ENCODE measurements at places on chromosomes 3 and 15.

- no peak for DNase-seq
These were observed 23.6 kb downstream of the SUCLG2 start for GRCh38 chr3:67630666-67631362.

GRCh38 chr15:73717206-73717605, 33.0 kb downstream of the CD276 start:
- no peak for DNase-seq

- no peak for DNase-seq
These were observed 155.8 kb downstream of the NR1D2 start for GRCh38 chr3:24100696-24101402.

DNA sequence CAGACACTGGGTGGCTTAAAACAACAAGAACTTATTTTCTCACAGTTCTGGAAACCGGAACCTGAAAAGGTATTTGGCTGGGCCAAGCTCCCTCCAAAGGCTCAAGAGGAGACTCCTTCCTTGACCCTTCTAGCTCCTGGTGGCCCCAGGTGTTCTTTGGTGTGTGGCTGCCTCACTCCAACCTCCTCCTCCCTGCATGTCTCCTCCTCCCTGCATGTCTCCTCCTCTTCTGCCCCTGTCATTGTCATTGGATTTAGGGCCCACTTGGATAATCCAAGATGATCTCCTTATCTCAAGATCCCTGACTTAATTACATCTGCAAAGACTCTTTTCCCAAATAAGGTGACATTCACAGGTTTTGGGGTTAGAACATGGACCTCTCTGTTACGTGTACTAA, 69.8 kb upstream of the MFGE8 start:
- no peak for DNase-seq

DNA sequence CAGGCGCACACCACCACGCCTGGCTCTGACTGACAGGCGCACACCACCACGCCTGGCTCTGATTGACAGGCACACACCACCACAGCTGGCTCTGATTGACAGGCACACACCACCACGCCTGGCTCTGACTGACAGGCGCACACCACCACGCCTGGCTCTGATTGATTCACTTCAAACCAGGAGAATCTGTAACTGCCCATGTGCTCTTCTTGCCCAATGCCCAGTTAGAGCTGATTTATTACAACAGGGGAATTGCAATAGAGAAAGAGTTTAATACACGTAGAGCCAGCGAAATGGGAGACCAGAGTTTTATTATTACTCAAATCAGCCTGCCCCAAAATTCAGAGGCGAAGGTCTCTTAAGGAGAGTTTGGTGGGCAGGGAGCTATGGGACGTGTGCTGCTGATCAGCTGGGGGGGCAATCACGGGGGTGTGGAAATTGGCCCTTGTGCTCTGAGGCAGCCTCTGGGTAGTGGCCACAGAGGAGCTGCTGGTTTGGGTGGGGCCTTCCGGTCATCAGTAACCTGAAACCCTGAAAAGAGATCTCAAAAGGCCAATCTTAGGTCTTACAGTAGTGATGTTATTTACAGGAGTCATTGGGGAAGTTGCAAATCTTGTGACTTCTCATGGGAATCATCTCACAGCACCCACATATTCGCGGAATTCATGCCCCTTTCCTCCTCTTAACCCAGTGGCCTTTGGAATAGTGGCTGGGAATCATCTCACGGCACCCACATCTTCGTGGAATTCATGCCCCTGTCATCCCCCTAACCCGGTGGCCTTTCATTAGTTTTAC, 63.8 kb upstream of the TFRC start:
- DNase-seq = no peak

GRCh38 chr3:112634786-112635541, 6.0 kb downstream of the CCDC80 start:
- DNase-seq = no peak

DNA sequence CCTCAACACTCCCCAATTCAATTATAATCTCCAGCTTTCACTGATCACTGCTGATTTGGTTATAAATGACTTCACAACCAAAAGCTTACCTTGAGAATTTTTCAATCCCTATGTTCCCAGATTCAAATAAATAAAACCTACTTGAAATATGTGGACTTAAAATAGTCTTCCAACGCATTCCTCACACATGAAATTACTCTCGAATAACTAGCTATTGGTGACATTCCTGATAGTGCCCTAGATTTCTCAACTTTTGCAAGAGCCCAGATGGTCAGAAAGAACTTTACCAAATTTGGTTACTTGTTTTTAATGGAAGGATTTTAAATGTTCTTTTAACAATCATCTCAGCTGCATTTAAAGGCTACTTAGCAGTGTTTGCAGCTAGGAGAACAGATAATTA, 605.5 kb downstream of the FHIT start:
- no peak for DNase-seq

DNA sequence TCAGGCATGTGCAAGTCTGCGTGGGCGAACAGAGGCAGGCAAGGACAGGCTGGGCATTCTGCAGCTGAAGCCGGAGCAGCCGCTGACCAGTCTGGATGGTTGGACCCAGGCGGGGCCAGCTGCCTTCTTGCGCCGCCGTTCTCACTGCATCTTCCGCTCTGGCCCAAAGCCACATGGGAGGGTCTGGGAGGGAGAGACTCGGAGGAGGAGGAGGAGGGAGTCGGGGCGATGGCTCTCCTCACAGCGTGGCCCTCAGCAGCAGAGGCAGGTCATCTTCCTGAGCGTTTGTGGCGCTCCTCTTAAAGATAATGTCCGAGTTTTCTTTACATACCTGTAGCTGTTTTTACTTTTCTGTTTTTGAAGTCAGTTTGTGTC, 5.9 kb downstream of the CLK3 start:
- DNase-seq = no peak

DNA sequence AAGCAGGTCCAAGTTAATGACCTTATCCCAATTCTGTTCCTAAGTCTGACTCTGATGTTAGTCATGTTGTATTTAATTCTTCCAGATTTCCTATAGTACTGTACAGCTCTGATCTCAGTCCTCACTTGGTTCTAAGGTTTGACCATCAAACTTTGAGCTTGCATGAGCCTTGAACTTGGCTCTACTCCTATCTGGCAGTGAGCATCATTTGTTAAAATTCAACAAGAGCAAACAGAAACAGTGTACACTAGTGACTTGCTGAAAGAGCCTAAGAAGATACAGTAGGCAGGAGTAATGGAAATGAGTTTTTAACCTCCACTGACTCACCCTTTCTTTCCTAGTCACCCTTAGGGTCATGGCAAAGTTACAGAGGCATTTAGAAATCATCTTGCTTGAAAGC, 451.1 kb upstream of the TPRG1 start:
- no peak for DNase-seq

GRCh38 chr3:31253782-31254181, 278.9 kb upstream of the STT3B start:
- DNase-seq = no peak

DNA sequence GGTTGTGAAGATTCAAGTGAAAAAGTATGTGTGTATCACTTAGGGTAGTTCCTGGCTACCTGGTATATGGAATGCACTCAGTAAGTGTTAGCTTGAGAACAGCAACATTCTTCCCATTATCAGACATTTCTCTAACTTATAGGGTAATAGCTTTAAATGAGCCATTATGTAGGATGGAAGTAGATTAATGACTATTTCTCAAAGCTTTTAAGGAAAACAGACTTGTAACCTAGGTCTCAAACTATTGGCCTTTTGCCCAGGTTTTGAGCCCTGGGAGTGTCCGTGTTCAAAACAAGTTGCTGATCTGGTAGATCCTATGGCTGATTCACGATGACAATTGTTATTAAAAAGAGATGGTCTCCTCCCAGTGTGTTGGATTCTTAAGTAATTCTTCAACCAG, 129.1 kb upstream of the UMPS start:
- DNase-seq = no peak

DNA sequence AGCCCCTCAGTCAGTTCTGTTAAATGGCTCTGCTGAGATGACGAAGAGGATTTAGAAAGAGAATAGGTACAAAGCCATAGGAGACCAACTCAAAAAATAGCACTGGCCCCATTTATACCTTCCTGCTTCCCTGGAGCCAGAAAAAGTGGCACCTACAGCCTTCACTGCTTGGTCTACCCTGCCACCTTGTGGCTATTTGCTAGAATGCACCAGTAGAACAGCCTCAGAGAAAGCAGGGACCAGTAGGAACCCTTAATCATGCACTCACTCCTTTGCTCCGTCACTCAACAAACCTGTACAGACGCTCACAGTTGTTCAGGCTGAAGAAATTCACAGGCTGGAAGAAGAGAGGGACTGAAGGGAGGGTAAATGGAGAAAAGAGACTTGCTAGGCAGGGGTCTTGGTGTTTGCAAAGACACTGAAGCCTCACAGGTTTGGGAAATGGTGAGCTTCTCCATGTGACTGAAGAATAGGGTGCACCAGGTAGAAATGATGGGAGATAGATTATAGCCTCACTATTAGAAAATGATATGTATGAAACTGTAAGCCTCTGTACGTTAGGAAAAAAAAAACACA, 12.1 kb upstream of the RTP2 start:
- DNase-seq = peak; percentile 66

DNA sequence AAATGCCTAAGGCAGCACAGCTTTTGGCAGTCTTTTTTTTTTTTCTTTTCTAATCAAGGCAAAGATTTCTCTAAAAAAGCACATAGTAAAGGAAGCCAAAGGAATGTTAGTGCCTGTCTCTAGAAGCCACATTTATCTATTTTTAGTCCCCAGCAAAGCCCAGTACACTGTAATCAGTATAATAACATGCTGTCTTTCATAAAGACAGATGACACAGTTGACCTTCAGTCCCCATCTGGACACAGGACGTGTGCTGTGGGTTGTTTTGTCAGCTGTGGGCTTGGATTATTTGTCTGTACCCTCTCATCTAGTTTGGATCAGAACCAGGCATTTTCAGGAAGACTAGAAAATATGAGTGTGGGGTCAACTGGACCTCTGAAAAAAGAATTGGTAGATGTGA, 110.4 kb upstream of the CTNNB1 start:
- no peak for DNase-seq

- DNase-seq = no peak
These were observed 67.5 kb downstream of the KCNMB2 start for GRCh38 chr3:178603735-178604134.

GRCh38 chr3:150936693-150937092, 31.5 kb upstream of the MINDY4B start:
- no peak for DNase-seq

GRCh38 chr3:193292386-193292785, 51.4 kb downstream of the PLAAT1 start:
- DNase-seq = no peak

- DNase-seq = no peak
These were observed 67.6 kb downstream of the IGF1R start for GRCh38 chr15:98715890-98716443.

- no peak for DNase-seq
These were observed 92.7 kb downstream of the SEC22A start for GRCh38 chr3:123294296-123294938.
